ENCODE measurements at places on chromosomes 6 and 20.

DNA sequence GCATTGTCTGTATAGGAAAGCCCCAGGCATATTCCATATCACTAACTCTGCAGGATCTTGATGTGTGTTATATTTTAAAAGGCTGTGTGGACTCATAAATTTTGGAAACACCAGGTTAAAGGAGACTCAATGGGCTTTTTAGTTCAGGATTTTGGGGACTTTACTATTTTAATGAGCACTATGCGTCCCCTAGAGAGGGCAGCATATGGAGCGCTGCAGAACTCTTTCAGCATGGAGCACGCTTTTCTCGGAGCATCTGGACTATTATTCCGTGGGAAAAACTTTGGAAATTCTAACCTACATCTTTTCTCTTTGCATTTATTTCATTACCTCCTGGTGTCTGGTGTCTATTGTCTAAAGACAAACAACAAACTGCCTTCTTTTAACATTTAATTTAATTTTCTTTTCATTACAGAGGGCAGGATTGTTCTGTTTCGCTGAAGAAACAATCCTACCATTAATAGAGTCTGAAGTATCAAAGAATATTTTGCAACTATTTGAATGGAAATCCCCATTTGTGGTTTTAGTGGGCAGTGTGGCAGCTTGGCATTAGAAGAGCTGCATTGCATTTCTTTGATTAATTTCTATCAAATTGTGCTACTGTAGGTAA is 399.9 kb upstream of the HSF2 start:
- DNase-seq = no peak

DNA sequence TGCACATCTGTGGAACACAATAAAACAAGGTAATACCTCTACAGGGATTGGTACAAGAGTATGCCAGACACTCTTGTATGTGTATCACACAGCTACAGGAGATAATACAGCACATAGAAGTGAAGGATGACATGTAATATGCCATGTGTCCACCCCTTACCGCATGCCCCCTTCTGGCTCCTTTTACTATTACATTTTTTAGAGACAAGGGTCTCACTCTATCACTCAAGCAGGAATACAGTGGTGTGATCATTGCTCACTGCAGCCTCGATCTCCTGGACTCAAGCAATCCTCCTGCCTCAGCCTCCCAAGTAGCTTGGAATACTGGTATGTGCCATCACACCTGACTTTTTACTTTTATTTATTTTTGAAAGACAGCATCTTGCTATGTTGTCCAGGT is 4.2 kb upstream of the NCR3 start:
- DNase-seq = no peak

GRCh38 chr20:41228858-41229257 is 88.7 kb downstream of the ZHX3 start:
- DNase-seq = no peak

DNA sequence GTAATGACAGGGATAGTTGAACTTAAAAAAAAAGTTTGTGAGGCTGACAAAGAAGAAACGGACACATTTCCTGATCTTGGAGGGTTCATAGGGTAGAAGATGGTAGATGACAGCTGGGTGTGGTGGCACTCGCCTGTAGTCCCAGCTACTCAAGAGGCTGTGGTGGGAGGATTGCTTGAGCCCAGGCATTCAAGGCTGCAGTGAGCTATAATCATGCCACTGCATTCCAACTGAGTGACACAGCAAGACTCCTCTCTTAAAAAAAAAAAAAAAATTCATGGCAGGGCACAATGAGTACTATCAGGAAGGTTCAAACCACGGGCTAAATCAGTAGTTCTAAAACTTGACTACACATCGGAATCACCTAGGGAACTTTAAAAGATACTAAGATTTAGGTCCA is 2.0 kb upstream of the MICA start:
- no peak for DNase-seq

- no peak for DNase-seq
These were observed 9.2 kb downstream of the GUCA1B start for GRCh38 chr6:42185597-42185996.

DNA sequence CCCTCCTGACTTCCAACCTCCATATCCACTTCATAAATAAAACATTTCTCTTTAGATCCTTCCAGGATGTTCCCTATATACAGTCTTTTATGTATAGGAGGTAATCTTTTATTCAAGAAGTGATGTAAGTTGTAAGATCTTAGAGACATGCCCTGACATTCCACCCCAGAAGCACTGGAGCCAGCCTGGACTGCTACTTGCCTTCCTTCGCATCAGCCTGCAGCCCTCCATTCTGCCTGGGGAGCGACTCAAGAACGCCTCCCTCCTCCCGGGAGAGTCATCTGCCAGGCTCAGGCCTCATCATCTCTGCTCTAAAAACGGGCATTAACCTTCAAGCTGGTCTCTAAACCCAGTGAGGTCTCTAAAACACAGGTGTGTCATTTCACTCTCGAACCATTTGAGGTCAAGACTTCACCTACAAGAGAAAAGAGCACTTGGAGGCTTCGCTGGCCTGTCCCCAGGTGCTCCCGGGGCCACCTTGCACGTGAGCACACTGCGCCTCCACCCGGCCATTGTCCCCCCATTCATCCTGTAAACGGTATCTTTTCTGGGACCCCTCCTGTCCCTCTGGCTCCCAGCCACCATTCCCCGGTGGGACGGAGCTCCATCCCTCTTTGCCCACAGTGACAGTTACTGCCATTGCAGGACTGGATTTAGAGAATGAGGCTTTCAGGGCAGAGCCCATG is 107.5 kb upstream of the PDE10A start:
- DNase-seq = no peak

DNA sequence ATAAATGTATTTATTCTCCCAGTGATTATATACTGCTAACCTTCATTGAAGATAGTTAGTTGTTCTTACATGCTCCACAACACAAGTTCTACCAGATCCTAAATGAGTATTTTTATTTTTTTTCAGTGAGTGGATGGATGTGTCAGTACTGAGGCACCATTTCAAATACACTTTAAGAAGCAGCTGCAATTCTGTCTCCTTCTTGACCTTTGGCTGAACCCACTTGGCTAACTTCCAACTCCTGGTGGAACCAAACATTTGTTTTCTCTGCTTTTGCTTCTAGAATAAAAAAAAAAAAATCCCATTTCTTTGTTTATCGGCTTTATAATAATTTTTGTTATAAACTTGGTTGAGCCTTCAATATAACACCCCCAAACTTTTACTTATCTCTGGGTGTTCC is 458.3 kb upstream of the MAP3K7 start:
- no peak for DNase-seq

- no peak for DNase-seq
These were observed 43.9 kb upstream of the NOL4L start for GRCh38 chr20:32628960-32629530.

GRCh38 chr6:113634352-113635163 is 222.6 kb upstream of the MARCKS start:
- DNase-seq = no peak

- no peak for DNase-seq
These were observed 1420.0 kb upstream of the EYS start for GRCh38 chr6:67127041-67127440.

DNA sequence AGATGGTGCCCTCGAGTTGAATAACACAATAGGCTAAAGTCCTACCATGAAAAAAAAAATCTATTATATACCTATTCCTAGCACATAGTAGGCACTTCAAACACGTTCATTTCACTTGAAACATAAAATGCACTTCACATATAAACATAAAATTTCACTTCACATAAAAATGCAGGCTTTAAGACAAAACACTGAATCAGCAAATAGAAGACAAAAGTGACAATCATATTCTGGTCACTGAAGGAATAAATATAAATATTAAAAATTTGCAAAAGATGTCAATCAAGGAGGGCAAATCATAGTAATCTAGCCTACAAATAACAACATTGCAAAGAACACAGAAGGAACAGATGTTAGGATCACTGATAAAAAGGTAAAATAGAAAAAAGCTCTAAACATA is 153.1 kb downstream of the LMBRD1 start:
- no peak for DNase-seq

DNA sequence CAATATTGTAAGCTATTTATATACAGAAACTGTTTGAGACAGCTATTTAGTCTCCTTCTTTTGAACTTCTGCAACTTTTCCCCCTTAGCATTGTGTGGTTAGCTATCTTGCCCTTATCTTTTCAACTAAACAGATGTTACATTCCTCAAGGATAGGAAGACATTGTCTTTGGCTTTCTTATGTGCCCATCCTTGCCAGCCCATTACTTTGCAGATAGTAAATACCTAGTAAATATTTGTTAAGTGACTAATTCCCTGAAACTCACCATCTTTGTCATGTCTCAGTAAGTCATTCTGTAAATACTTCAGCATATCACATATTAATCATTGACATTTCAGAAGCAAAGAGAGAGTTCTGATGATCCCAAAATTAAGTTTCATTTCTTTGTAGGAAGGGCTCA is 69.1 kb upstream of the FLRT3 start:
- no peak for DNase-seq

GRCh38 chr6:14510038-14510437 is 392.5 kb downstream of the CD83 start:
- DNase-seq = no peak

- DNase-seq = no peak
These were observed 914 bp downstream of the SNAP91 start for GRCh38 chr6:83707829-83708545.

GRCh38 chr6:144305985-144306384 is 20.9 kb downstream of the UTRN start:
- no peak for DNase-seq

DNA sequence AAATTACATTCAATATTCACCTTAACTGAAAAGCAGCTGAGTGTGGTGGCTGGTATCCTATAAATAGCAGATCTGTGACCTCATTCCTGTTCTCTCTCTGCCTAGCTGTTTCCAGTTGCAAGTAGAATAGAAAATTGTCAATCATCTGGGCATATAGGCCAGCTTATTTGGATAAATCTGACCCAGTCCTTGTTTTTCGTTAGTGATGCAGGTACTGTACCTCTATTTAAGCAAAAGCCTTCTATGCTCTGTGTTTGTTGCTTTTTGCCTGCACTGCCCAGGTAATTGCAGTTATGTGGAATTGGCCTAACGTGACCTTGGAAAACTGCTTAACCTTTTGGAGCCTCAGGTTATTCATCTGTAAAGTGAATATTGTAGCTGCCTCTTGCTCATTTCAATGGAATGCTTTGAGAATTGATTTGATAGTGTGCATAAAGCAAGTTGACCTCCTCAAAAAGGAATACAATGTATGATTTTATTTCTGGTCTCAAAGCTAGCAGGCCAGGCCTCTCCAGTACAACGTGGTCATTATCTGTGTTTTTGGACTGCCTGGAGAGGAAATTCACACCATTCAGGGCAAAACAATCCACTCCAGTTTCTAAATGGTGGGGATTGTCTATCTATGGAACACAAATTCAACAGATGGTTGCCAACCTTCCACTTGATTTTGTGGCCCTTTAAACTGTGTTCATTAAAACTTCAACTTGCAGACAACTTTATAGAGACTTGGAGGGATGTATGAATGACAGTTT is 508.7 kb upstream of the CITED2 start:
- DNase-seq = no peak

GRCh38 chr6:19934996-19935591 is 97.9 kb downstream of the ID4 start:
- no peak for DNase-seq

DNA sequence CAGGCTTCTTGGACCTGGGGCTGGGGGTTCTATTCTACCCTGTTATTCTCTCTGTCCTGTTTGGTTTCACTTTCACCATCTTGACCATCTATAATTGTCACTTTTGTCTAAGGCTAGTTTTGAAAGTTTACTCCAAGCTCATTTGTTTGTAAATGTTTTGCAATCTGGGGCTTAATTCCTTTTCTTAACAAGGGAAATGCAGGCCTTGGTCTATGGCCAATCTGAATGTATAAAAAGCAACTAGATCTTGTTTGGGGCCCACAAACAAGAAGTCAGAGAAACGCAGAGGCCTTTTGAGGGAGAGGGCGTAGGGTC is 86.3 kb upstream of the PREP start:
- no peak for DNase-seq

GRCh38 chr6:100726666-100727065 is 154.5 kb downstream of the ASCC3 start:
- DNase-seq = no peak

DNA sequence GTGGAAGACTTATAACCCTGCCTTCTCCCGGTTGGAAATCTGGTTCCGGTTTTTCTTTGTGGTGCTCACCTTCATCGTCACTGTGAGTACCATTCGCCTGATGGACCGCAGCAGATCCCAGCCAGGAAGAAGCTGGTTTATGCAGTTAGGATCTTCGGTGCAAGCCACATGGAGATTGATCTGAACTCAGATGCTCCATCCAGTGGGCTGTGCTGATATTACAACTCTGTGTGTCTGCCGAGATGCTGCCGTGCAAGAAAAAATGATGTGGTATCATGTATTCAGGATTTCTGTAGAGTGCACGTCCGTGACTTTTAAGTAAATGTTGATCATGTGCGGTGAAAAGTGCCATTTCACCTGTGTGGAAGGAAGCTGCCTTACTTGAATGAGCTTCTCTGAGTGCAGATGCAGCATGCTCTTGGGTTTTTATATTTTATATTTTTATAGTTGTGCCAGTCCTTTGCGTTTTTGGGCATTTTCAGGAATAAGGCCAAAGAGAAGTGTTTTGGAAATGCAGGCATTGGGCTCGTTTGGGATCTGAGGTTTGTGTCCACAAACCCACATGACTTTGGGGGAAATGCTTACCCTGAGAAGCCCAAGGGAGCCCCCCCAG is 39.2 kb downstream of the DYNLT1 start:
- peak; percentile 9 for DNase-seq

DNA sequence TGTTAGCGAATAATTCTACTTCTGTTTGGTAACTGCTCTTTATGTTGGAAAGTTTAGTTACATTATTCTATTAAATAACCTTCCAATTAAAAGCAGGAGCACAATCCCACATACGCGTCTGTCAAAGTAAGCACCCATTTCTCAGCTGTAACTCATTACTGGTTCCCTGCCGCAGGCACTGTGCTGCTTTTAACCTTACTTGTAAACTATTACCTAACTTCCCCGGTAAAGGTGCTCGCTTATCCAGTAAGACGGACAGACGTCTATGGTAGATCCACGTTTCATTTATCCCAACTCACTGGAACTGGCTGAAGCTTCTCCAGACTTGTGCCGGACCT is 529 bp upstream of the ENPP4 start:
- no peak for DNase-seq

DNA sequence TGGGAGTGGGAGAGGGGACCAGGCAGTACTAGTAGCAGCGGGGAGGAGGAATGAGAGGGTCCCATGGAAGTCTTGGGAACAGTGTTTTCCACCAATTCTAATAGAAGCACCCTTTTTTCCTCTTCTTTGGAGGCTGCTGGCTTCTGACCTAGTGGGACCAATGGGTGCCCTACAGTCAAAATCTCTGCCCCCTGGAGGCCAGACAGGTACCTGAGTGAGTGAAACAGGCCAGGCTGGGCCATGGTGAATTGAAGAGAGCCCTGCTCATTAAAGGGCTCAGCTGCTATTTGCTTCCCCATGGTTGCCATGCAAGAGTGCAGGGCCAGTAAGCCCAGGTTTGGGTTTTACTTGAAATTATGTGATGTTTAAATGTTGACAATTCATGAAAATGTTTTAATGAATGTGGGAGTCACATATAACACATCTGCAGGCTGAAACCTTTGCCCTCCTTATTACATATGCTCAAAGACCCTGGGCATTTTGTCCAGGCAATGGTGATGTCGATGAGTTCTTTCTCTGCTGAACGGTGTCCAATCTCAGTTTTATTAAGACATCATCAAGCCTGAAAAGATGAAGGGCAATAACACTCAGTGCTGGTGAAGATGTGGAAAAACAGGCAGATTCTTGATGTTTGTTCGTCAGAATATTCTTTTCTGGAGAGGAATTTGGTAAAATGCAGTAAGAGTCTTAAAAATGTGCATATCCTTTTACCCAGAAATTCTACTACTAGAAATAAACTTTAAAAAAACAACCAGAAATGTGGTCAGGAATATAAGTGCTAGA is 42.3 kb upstream of the OCSTAMP start:
- DNase-seq = no peak

GRCh38 chr6:165880686-165881085 is 217.6 kb upstream of the PDE10A start:
- DNase-seq = no peak

All from stimulated activated CD8-positive, alpha-beta memory T cell treated with anti-CD3 and anti-CD28 coated beads, Interleukin-2, amount 100 ng/mL, for 1 hour (primary cell).